ENCODE measurements at places on chromosomes 2 and 18. TPM values are rescaled to one million over a fixed set of nuclear protein-coding genes. Genes with fewer than 3 reads are reported as not detected.

GRCh38 chr2:40535972-40536371, 84.1 kb upstream of the SLC8A1 start:
- no peak for DNase-seq

GRCh38 chr2:159637988-159638501, 21.7 kb upstream of the BAZ2B start:
- no peak for DNase-seq

GRCh38 chr2:11932962-11933361, 186.5 kb downstream of the LPIN1 start:
- DNase-seq = no peak

DNA sequence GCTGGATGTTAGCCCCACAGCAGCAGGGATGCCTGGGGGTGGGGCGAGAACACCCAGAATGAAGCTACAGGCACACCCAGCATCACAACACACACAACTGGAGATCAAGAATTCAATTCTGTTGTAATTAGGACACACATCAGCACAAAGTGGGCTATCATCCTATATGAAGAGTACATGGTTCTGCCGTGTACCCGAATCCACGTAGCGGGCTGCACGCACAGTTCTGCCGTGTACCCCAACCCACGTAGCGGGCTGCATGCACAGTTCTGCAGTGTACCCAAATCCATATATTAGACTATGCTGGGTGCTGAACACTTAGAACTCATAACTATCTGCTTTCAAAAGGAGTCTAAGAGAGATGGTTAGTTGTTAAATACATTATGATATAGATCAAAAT, 86.5 kb downstream of the EIPR1 start:
- no peak for DNase-seq

- DNase-seq = no peak
These were observed 141.0 kb upstream of the RAB12 start for GRCh38 chr18:8468191-8468590.

DNA sequence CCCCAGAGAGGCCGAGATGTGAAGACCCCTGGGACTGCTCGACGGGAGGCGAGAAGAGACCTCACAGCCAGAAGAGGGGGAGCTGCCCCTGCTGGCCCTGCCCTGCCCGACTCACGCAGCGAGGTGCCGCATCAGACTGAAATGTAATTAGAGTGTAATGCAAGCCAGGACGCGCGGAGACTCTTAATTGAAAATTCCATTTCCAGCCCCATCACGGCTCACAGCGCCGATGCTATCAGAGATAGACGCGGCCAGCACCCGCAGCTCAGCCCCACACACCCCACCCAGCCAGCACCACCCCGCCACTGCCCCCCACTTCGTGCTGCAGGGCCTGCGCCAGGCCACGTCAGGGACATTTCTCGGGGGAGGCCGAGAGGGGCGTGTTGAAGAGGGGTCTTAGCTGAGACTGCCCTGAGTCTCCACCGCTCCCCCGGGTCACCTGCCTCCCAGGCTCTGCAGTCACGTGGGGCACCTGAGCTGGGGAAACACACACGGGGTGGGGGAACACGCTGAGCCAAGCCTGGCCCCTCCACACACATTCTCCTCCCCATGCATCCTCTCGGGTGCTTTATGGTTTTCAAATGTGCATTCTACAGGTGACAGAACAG, 78.1 kb downstream of the TEX51 start:
- no peak for DNase-seq

DNA sequence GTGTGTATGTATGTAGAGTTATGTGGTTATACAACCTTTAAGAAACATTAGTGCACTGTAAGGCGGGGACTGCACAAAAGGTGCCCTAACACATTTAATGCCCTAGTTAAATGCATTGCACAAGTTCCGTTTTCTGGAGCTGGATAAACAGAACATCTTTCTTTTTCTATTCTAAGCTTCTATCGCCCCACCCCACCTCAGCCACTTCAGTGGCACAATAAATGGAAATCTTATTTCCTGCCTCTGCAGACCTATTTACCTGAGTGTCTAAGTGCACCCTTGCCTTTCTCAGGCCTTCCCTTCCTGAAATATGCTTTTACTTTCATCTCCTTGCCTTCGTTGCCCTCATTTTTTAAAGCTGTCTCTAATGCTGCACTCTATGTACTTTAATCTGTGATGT, 123.5 kb downstream of the TANC1 start:
- DNase-seq = peak; percentile 55

DNA sequence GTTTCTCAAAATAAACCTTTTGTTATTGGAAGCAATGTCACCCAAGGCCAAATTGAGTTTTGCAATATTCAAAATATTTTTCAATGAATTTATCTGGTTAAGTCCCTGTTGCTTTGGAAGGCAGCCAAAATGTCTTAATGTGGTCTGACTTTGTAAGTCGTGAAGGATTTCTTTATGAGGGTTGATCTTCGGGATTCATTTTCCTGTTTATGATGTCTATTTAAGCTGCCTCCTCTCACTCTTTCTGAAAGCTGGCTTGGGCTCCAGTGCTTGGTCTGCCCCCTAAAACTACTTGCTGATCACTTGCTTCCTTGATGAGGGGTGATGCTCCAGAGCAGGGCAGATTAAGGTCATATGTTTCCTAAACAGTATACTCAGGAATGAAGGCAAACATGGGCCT, 141.1 kb downstream of the ANTXR1 start:
- no peak for DNase-seq

- no peak for DNase-seq
These were observed 52.0 kb downstream of the PXDN start for GRCh38 chr2:1692342-1692741.

- DNase-seq = peak; percentile 7
These were observed 352.6 kb downstream of the SS18 start for GRCh38 chr18:25737710-25738311.

DNA sequence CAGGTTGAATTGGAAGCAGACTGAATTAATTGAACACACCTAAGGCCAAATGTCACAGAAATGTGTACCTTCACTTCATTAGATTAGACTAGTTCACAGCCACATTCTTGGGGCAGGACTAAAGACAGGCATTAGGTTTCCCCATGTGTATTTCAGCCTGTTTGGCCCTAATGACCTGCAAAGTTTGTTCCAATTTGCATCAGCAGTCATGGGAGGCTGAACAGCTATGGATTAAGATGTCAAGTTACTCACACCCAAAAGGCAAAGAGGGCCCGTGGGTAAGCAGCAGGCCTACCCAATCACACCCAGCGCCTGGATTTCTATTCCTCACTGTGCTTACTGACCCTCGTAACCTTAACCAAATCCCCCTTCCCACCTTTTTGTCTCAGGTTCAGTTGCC, 99.6 kb upstream of the RIOK3 start:
- no peak for DNase-seq

- no peak for DNase-seq
These were observed 14.0 kb upstream of the HNMT start for GRCh38 chr2:137950238-137950637.

- peak; percentile 91 for DNase-seq
These were observed 411.6 kb upstream of the NRP2 start for GRCh38 chr2:205270689-205271088.

- no peak for DNase-seq
These were observed 16.7 kb upstream of the DUSP2 start for GRCh38 chr2:96161898-96162297.

DNA sequence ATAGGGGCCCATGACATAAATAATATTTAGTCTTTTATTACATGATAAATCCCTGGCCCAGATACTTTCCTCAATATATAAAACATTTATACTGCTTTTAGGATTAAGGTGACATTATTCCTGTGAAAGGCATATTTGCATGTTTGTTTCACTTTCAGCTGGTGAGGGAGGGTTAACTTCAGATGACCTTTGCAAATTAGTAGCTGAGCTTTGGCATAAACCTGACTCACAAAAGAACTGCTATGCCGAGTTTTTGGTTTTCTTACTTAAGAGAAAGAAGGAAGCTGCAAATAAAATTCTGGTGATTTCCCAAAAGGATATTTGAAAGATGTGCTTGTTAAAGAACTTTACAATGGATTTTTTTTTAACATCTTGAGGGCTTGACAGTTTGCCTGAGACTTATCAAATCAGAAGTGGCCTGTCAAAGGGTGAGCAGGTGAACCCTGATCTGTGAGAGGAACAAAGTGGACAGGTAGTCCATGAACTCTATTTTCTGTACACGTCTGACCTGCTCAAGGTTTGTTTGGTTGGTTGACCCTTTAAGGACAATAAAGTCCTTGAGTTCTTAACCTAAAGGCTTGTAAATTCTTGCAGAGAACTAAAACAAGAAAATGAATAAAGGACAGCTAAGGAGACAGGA, 93.5 kb downstream of the FAM124B start:
- DNase-seq = no peak

- no peak for DNase-seq
These were observed 331.2 kb upstream of the MYT1L start for GRCh38 chr2:2662037-2662846.

GRCh38 chr18:75081486-75081885, 127.5 kb downstream of the PTGR3 start:
- no peak for DNase-seq

GRCh38 chr18:13565228-13565627, 161.1 kb downstream of the FAM210A start:
- no peak for DNase-seq

DNA sequence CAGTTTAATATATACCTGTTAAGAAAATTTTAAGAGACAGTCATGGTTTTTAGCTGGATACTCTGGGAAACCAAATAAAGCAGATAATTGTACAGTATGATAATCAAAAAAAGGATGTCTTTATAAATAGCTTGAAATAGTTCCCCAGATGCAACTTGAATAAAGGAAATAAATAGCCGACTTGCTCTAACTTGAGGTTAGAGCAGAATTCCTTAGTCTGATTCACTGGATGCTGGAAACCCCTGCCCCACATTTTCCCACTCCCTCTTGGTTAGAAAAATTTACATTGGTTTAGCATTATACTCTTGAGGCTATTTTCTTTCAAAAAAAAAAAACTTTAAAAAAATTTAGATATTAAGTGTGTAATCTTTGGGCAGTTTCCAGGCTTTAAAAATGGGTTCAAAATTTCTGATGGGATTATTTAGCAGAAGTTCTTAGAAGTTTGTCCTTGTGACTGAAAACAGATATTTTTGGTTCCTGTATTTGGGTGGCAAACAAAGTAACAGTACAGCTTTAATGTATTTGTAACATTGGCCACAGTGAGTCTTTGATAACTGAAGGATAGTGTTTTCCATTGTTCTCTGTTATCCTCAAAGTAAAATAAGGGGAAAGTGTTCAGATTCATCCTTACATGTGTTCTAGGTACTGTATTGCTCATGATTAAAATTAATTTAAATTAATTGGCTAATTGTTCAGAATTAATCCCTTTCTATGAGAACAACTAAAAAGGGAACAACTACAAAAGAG, 39.6 kb downstream of the ITGAV start:
- DNase-seq = no peak

- DNase-seq = no peak
These were observed 159.5 kb downstream of the ACKR3 start for GRCh38 chr2:236728916-236729670.

DNA sequence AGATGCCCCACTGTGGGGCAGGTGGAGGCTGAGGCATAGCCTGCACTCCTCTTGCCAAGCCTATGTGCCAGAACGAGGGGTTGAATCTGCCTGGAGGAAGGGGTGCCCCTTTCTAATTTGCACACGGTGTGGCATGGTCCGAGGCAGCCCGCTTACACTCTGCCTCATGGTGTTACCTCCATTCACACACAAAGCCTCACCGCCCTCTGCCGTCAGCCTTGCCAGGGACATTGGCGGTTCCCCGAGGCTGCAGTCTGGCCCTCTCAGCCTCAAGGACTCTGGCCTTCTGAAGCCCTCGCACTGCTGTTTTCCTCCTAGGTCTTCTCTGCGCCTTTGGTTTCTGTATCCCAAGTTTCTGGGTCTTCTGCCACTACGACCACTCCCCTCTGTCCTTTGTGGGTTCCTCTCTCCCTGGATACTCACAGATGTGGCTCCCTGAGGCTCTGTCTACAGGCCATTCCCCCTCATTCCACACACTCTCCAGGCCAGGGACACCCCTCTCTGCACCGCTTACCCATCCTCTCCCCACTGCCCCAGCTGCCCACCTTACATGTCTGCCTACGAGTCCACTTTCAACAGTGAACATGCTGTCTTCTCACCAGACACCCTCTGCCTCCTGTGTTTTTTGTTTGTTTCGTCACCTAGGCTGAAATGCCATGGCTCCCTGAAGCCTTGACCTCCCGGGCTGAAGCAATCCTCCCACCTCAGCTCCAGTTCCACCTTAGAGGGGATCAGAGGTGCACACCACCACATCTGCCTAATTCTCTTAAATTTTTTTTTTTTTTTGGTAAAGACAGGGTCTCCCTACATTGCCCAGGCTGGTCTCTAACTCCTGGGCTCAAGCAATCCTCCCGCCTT, 7.9 kb upstream of the ASPRV1 start:
- no peak for DNase-seq

DNA sequence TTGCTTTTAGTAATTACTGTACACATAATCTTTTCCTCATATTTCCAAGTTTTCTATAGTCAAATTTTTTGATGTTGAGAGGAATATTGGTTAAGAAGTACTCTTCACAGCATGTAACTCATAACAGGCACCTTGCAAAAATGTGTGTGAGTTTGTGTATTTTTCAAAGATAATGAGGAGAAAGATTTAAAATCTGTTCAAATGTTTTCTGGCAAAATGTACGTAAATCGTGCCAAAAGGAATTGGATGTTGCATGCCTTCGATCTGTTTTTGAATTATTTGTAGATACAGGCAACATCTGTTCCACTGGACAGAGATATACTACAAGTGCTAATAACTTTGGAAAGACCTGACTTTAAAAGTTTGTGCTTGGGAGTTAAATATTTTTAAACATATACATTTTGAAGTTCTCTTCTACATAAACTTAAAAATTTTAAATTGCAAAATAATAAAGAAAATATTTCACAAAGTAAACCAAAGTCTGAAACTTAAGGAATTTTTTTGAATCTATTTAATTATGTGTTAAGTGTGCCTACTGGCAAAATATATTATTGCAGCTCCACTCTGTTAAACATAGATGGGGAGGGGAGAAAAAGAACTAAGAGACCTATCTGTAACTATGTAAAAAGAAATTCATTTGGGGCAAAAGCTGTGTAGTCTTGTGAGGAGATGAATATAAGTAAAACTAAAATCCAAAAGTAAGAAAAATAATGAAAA, 133.5 kb upstream of the UBE2E3 start:
- no peak for DNase-seq

DNA sequence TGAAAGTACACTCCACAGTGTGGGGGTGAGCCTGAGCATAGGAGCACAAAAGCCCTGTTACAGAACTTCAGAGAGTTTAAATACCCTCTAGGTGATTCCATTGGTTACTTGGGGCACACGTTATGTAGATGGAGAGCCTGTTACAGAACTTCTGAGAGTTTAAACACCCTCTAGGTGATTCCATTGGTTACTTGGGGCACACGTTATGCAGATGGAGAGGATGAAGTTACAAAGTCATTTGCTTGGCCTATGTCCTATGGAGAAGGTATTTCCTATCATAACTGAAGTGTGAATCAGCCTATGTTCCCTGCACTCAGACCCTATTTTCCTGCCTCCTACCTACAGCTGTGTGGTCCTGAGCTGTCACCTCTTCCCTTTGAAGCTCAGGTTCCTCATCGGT, 3.8 kb upstream of the CAPN10 start:
- DNase-seq = no peak

Gene NDC80
- 39.6 TPM for total RNA-seq

Gene FBXO48
- 0.83 TPM for total RNA-seq

Gene ABHD1
- total RNA-seq = not detected

Gene FBLN7
- 2.1 TPM for total RNA-seq

Gene STPG4
- 0.53 TPM for total RNA-seq

Gene IL36G
- not detected for total RNA-seq

Gene ARL6IP6
- 36.5 TPM for total RNA-seq

Gene UGT1A7
- total RNA-seq = not detected

Gene SCN2A
- total RNA-seq = not detected

Measured in endothelial cell of umbilical vein (primary cell).